ENCODE measurements at places on chromosomes 13 and 19.

DNA sequence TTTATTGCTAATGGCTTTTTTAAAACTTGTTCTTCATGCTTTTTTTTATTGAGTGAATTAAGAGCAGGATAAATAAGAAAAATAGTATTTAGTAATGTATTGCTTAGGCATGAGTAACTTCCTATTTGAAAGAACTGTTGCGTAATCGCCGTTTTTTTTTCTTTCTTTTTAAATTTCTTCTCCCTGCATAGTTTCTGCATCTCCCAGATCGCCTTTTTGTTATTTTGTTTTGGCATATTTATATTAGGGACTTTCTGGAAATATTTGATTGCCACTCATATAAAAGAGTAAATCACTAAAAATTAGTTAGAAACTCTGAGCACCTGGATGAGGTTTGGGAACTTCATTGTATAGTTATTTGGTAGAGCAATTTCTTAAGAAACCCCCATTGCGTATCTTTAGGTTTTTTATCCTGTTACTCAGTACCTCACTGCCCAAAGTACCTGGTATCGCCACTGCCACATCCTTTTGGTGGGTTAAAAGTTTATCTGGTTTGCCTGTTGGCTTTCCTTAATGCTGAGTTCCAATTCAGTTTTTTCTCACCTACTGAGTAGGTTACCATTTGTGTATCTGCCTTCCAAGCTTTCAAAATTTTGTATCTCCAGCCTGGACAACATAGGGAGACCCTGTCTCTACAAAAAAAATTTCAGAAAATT lies 36.2 kb upstream of the LPAR6 start:
- DNase-seq, result no peak

DNA sequence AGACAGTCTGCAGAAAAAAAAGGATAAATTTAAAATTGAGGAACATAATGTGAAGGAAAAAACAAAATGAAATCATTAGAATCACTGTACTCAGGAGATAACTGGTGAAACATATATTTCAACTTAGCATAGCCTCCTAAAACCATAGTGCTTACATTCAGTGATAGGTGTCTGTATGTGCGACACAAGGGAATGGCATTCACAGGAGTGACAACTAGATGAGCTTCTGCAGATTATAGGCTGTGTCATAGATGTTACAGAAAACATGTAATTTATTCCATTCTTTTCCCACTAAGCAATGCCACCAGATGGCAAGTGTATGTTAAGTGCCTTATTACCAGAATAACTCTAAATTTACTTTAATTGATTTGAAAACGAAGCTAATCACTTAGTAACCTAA lies 960.0 kb upstream of the PCDH20 start:
- DNase-seq, result no peak

DNA sequence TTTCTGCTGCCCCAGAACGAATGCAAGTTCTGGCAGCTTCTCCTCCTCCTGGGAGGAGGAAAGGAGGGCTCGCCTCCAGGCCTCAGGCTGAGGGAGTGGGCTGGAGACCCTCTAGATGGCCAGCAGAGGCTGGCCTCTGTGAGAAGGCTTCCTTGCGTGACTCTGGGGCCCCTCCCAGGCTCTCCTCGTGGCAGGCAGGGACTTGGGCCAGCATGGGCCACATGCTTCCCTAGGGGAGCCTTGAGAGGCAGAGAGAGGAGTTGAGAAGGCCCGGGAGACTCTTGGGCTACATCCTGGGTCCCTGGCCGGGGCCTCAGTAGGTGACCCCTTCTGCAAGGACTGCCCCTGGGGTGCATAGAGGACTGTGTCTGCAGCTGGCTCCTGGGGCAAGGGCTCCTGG lies 25.9 kb downstream of the LYL1 start:
- no peak for DNase-seq

GRCh38 chr13:47211106-47211505 lies 314.3 kb upstream of the HTR2A start:
- DNase-seq, result no peak

DNA sequence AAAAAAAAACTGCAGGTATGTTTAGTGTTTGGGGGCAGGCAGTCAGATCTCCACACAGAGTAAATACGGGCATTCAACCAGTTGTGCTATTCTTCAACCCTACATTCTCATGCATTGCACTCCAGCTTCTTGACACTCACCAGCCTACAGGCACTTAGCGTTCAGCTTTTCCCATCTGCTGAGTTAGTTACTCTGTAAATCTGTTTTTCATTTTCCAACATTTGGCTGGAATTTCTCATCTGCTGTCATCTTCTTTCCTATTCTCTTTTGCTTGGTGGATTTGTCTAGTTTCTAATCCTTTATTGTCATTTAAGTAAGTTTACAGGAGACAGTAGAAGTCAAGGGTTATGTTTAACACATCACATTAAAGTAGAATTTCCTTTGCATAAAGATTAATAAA lies 1318.9 kb downstream of the OLFM4 start:
- no peak for DNase-seq

DNA sequence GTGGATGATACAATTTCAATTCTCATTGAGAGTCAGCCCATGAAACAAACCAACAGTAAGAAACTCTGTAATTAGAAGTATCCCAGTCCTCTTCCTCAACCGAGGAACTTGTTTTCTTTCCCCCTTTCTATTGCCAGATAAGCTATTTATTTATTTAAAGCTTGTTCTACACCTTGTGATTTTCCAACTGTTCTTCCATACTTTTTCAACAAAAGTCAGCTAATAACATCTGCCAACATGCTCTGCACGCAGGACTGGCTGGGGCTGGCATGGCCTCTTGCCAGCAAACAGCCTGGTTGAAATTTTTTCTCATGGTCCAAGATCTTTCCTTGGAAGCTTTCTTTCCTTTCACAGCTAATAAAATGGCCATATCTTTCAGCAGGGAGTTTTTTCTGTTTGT lies 2.9 kb upstream of the IRS2 start:
- DNase-seq, result no peak

GRCh38 chr13:43877766-43878165 lies 1.8 kb downstream of the CCDC122 start:
- DNase-seq, result no peak

DNA sequence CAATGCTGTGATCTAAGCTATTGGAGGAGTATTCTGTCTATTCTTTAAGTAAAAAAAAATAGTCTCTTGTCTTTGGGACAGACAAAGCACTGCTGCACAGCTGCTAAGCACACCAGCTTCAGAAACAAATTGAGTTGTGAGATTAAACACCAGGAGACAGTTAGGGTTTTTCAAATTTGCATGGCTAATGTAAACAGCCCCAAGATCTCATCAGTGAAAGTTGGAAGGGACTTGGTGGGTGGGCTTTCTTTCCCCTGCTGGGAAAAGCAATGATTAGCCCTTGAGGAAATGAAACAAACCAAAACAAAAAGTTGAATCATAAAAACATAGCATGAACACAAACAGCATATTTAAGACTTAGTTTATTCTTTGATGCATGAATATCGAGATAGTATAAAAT lies 143.6 kb upstream of the SLITRK1 start:
- no peak for DNase-seq

GRCh38 chr13:40615619-40616018 lies 50.8 kb downstream of the FOXO1 start:
- no peak for DNase-seq

- no peak for DNase-seq
Measured at GRCh38 chr13:79226250-79226649, 179.8 kb downstream of the RBM26 start.

All from stimulated activated CD4-positive, alpha-beta T cell treated with anti-CD3 and anti-CD28 coated beads, Interleukin-12 subunit alpha, Interleukin-12 subunit beta, amount 100 ng/mL, for 4 hours (primary cell).